Amygdala (tissue), 56 donors: ENCODE measurements at places on chromosomes 2 and 18.

DNA sequence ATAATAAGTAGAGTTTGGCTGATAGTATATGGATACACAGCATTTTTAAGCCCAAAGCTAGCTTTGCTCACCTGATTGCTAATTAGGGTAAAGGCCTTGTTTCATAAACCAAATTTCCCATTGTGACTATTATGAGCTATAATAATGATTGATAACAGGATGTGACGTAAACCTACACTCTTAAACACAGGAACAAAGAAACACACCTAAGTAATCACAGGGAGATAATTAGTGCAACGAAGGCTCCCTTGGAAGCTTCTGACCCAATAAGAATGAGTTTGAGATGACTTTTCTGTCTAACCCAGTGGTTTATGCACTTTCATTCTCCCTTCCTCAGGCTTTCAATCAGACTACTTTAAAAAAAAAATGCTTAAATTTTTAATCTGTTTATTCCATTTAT, 683.2 kb downstream of the SATB2 start:
- no peak for DNase-seq

DNA sequence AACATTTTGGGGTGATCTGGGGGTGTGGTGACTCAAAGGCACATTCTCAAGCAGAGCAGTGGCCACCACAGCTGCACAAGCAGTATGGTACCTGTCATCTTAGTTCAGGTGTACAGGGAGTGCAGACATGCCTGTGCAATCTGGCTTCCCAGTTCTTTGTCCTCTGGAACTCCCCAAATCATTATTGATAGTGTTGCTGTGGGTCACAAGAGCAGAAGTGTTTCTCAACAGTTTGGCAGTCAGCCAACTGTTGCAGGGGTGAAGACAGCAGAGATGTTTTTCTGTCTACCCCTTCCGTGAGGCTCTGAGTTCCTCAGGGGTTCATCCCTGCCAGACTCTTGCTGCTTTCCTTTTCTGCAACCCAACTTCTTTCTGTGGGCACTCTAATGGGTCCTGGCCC, 206.5 kb upstream of the ZSWIM2 start:
- no peak for DNase-seq

DNA sequence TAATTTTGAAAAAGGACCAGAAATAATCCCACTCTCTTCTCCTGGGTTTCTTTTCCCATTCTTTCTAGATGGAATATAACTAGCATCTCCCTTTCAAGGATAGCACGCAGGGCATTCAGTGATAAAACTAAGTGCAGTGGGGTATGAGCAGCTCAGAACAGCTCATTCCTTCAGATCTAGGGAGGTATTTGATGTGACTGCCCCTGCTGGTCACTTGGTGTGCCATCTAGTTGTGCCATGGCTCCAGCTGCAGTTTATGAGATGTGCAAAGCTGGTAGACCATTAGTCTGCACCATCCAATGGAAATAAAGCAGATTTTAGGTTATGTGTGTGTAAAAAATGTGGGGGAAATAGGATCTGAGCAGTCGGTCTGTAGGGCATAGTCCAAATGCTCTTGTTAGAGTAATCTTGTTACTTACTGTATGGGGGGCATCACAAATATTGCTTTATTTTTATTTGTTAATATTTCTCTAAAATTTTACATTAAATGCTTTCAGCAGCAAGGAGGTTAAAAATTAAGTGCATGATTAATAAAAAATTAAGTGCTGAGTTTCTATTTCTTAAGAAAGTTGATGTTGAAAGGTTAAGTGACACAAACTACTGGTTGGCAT, 38.9 kb downstream of the CTAGE1 start:
- no peak for DNase-seq

DNA sequence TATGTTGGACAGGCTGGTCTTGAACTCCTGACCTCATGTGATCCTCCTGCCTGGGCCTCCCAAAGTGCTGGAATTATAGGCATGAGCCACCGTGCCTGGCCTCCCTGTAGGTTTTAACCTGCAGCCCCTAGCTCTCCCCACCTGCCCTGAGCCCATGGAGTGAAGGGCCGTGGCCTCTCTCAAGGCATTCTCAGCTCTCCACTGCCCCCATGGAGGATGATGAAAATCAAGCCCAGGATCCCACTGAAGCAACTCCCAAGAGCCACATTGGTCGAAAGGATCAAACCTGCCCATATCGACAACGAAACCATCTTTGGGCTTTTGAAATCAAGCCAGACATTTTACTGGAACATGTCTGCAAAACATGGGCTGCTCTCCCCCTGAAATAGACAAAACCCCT, 22.4 kb upstream of the CREG2 start:
- no peak for DNase-seq

DNA sequence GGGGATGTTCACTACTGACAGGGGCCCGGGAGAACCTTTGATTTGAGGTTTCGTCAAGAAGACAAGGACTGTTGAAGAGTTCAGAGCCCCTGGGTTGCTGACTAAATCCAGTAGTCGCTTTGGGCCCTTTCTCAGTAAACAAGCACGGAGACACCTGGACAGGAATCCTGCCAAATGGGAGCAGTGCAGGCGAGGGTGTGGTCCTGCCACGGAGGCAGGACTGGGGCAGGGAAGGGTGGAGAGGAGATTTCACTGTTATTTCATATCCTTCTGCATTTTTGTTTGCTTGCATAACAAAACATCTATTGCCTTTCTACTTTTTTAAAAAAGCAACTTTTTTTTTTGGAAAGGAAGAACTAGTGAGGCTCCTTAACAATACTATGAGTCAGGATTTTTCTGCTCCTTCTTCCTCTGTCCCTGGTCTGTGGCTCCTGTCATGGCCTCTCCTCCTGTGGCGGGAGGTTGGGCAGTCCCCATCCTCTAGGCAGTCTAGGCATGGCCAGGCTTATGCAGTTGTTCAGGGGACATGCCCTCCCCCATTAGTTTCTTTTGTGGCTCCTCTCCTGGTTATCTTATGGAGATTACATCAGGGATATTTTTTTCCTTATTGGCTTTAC, 57.7 kb downstream of the ARHGEF4 start:
- no peak for DNase-seq

DNA sequence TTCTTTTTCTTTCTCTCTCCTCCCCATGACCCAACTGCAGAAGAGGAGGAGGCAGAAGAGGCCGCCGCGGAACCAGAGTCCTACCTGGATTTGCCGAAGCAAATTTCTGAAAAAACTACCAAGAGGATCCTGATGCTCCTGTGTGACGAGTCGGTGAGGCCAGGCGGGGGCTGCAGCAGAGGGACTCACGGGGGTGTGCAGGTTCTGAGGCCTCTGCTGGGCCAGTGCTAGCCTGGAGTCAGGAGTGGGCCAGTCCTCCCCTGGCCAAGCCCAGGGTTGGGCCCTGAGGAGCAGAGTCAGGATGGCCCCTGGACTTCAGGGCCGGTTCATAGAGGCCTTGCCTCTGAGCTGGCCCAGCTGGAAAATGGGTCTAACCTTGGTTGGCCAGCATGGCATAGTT, 29.3 kb downstream of the OTOF start:
- DNase-seq, result no peak

- no peak for DNase-seq
These were observed 5.2 kb downstream of the TMEM163 start for GRCh38 chr2:134713606-134714005.

GRCh38 chr2:23806665-23807249, 120.2 kb downstream of the ATAD2B start:
- no peak for DNase-seq

DNA sequence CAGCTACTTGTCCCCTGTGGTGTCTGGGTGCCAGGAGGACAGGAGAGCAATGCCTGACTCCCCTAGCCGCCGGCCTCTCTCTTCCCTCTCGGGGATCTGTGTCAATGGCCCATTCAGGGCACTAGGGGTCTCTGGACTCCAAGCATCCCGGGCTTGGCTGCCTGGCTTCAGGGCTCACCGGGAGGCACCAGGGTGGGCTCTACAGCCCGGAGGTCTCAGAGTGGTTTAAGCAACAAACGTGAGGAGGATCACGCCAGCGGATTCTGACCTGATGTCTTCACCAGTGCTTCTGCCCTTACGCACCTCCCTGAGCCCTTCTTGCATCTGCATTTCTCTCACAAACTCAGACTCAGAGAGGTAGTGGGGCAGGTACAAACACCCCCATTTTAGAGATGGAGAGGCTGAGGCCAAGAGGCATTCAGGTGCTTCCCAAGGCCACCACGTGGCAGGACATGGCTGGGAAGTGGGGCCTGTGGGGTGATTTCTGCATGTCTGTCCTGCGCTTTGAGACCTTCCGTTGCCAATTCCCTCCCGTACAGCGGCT, 243.0 kb downstream of the CELF4 start:
- peak; percentile 35 for DNase-seq

- no peak for DNase-seq
These were observed 9.7 kb downstream of the DRC1 start for GRCh38 chr2:26411419-26411818.

DNA sequence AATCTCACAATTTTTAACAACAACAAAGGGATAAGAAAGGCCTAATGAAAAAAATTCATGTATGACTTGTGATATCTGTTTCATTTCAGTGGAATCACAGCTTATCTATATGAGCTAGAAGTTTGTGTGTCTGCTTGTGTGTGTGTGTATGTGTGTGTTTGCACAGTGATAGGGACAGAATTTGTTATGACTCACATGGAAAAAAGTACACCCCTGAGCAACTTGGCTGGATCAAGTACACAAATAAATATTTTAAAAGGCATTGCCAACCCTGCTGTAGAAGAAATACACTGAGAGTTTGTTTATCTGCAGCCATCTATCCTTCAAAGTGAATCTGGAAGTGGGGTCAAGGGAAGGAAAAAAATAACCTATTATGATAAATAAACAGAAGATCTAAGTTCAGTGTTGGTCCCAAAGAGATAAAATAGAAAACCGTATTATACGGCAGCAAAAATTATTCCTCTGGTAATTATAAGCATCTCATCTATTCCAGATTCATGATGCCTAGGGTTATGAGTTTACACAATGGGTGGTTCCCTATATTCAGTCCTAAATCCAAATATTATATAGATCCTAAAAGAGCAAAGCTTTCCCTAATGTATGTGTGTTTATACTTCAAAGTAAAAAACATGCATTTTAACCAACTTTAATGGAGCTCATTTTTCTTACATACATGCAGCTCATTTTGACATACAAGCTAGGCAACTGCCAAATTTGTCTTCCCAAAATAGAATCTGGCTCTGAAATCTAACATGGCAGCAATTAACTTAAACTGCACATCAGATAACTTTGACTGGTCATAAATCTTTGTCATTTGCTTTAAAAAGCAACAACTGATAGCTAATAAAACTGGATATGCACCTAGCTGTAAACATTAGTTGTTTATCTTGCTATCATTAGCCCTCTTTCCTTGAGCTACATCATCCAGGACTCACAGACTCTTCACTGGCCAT, 420.6 kb downstream of the IRS1 start:
- no peak for DNase-seq

DNA sequence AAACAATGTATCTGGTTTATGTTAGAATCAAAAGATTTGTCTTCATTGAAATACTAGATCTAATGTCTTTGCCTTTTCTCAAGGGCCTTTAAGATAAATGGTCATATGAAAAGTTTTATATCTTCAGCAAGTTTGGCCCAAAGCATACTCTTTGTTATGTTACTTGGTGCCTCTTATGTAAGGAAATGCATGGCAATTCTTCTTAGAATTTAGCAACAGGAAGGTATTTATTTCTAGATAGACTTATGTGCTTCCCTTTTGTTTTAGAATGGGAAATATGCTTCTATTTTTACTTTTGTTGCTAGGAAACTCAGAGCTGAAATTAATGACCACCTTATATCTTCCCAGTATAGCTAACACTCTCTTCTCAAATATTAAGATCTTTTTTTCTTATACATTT, 117.4 kb upstream of the DLX2 start:
- no peak for DNase-seq
